Mucosa of gallbladder (tissue), 1 donor: ENCODE measurements at places on chromosomes 1 and 21. TPM values are rescaled to one million over a fixed set of nuclear protein-coding genes. Genes with fewer than 3 reads are reported as not detected.

DNA sequence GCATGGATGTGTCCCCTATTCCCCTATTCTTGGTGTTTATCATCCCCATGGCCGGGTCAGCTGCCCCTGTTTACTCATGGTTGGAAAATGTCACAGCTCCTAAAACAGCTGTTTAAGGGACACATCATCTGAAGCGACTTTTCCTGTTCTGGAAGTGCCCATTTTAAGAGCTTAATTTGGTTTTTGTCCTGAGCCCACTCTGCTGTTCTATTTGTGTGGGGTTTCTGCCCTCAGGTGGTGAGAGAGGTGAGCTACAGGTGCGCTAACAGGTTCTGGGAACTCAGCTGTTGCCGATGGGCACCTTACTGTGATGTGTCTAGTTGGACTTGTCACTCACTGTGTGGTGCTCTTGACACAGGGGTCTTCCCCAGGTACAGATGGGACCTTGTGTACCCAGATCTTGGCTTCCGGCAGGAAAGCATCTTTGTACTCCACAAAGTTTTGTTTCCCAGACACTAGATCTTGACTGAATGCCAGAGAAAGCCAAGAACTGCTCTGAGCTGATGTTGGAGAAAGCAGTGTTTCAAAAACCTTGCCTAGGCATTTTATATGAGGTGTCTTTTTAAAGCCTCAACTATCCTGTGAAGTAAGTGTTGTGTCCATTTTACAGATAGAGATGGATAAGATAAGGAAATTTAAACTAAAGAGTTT lies 59.0 kb upstream of the CD1D start:
- peak; percentile 22 for DNase-seq

DNA sequence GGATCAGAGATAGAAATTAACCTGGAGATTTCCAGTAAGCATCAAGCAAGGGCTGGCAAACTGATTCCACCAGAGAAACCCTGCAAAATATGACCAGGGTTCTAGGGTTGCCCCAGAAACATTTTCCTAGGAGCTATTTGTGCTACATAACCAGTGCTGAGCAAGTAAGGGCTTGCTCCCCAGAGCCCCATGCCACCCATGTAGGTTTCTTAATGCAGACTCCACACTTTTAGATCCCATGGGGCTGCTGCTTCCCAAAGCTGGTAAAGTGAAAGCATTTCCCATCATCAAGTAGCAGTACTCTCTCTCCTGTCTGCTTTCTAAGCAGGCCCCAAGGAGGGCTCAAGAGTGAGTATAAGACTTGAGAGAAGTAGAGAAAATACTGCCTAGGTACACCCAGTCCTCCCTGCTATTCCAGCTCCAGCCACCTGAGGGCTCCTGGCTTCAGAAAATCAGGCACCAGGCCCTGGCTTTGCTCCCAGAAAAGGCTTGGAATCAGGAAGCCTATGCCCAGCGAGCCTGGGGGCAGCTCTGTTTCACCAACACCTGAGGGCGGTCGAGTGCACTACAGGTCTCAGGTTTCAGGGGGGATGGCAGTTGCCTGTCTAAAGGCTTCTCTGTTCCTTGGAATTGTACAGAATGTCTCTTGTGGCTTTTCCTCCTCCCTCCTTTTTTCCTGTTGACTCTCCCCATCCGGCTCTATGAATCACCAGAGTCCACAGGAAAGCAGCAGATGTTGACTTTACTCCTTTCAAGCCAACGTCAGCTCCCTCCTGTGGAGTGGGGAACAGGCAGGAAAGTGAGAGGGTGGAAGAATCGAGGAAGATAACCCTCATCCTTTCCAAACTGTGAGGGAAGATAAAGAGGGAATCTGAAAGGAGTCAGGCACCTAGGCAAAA lies 6.2 kb upstream of the ANKRD35 start:
- peak; percentile 95 for DNase-seq

DNA sequence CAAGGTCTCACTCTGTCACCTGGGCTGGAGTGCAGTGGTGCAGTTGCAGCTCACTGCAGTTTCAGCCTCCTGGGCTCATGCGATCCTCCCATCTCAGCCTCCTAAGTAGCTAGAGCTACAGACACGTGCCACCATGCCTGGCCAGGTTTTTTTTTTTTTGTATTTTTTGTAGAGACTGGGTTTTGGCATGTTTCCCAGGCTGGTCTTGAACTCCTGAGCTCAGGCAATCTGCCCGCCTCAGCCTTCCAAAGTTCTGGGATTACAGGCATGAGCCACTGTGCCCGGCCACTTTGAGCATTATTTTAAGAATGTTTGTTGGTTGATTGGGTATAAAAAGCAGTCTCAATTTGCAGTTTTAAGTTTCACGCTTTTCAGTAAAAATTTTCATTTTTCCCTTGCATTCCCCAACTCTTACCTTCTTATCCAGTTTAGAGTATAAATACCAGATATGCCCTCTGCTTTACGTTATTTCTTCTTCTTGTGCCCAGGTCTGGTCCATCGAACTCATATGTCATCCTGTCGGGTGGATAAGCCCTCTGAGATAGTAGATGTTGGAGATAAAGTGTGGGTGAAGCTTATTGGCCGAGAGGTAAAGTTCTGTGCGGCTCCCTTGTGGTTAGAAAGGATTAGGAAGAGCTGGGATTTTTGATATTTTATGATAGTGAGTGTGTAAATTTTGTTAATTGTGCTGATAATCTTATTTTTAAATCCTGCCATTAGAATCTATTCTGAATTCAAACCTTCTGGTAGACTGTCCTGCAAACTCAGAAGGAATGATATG lies 36.0 kb downstream of the FABP3 start:
- DNase-seq, result no peak

DNA sequence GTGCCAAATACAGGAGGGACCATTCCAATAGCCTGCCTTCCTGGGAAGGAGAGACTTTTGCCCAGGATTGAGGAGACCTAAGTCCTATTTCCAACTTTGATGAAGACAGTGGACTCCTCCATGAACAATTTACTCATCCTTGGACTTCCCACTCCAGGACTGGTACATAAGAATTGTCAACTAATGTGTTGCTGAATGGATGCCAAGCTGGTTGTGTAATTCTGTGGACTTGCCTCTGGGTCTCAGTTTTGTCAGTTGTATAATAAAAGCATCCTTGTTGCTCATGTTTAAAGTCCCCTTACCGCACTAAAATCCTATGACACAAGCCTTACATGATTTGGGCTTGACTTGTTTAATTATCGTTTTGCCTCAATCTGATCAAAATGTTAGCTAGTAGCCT lies 13.2 kb upstream of the ZP4 start:
- no peak for DNase-seq

DNA sequence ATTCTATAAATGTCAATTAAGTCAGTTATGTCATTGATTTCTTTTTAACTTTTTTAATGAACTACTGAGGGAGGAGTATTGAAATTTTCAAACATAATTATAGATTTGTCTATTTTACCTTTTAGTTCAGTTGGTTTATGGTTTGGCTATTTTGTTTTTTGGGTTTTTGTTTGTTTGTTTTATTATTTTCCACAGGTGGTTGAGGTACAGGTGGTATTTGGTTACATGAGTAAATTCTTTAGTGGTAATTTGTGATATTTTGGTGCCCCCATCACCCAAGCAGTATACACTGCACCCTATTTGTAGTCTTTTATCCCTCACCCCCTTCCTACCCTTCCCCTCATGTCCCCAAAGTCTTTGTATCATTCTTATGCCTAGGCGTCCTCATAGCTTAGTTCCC lies 9.5 kb downstream of the TDRD5 start:
- DNase-seq, result no peak

- DNase-seq, result no peak
Measured at GRCh38 chr1:156673387-156674121, 3.7 kb downstream of the NES start.

- DNase-seq, result no peak
Measured at GRCh38 chr1:16421201-16421600, 16.0 kb downstream of the SPATA21 start.

- no peak for DNase-seq
Measured at GRCh38 chr1:55192093-55192492, 23.1 kb downstream of the USP24 start.

DNA sequence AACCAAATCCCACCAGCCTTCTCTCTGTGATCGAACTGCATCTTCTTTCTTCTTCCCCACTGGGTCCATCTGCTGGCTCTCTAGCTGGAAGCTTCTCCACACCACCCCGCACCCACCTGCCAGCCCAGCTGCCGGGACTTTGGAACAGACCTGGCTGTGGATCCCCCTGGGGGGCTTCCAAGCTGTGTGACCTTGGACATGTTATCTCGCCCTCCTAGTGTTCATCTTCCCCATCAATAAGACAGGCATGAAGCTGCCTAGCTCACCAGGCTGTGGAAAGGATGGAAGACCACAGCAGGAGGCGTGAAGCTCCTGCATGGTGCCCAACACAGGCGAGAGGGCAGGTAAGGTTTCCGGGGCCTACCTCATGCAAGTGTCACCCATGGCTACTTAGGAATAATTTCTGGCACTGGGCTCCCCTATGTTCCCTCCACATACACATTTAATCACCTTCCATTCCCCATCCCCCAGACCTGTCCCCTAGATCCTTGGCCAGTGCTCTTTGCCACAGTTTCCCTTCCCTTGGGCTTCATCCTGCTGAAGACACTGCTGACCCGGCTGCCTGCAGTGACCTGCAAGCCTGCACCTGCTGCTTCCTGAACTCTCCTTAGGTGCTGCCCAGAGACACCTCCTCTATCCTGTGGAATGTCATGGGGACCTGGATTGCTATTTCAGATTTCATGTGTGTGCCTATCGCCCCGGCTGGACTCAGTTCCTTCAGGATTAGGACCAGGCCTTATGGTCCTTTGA lies 13.2 kb upstream of the C2CD2 start:
- DNase-seq, result no peak

- DNase-seq, result no peak
Measured at GRCh38 chr1:148379697-148380096, 103.4 kb downstream of the PPIAL4G start.

DNA sequence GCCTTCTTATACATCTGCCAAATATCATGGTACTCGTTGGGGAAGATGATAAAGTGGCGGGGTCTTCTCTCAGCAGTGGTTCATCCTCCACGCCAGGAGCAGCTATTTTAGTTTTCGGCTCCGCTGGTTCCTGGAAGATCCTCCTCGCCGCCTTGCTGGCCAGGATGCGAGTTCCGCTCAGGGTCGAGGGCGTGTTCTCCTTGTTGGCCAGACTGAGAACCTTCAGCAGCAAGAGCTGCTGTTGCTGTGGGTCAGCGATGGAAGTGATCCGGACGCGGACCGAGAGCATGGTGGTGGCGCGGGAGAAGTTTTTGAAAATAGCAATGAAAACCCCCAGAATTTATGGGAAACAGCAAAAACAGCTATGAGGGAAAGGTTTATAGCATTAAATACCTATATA lies 11.4 kb upstream of the CFAP126 start:
- DNase-seq, result no peak

Gene TBX15
- 0.20 TPM for total RNA-seq

Gene FAM72D
- 0.52 TPM for total RNA-seq

Gene CD164L2
- 5.4 TPM for total RNA-seq

Gene HES3
- total RNA-seq, result not detected

Gene WLS
- total RNA-seq, result 205 TPM
